ENCODE measurements at places on chromosomes 2 and 18.

GRCh38 chr2:129885735-129886134 lies 93.7 kb upstream of the RAB6C start:
- DNase-seq = no peak

GRCh38 chr2:146024212-146024743 lies 1504.4 kb upstream of the ZEB2 start:
- DNase-seq = no peak

- no peak for DNase-seq
Measured at GRCh38 chr2:98559581-98559980, 48.7 kb downstream of the COA5 start.

DNA sequence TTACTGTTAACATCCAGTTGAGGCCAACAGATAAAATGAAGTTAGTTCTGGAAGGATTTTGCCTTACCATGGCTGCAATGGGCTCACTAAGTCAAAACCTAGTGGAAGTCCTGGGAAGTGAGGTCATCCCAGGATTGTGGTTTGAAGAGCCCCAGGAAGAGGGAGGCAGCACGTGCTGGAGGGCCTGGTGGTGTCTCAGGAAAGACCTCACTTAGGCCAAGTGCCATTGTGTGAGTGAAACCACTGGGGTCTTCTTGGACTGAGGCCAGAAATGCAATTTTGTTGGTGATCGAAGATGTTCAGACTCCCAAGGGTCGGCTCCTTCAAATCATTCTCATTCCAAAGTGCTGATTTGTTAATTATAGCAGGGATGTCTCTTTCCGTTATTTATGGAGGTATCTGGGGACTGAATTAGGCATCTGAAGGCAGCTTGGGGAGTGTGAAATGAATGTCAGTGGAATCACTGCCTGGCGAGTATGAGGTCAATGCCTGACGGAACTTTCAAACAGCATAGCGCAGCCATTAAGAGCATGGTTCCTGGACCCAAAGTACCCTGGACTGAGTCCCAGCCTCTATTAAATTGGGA lies 60.0 kb downstream of the IL1R2 start:
- no peak for DNase-seq

- no peak for DNase-seq
Measured at GRCh38 chr18:13461936-13462335, 243.4 kb downstream of the LDLRAD4 start.

GRCh38 chr2:106044021-106044420 lies 150.1 kb downstream of the UXS1 start:
- DNase-seq = no peak

DNA sequence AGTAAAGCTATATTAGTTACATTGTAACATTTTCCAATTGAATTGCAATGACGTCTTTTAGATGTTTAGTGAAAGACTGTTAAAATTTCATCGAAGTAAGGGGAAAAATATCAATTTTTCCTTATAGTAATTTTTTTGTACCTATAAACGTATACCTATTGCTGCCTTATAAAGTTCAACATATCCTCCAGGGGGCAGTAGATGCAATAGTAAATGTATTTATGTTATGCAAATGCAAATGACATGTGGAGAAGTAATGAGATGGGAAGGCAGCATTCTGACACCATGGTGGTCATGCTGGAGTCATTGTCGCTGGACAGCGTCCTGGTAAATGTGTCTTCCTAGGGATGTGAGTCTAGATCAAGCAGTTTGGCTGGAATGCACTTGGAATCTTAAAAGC lies 38.7 kb downstream of the MSTN start:
- DNase-seq = peak; percentile 8

GRCh38 chr2:78411303-78411702 lies 614.2 kb upstream of the REG3G start:
- no peak for DNase-seq

DNA sequence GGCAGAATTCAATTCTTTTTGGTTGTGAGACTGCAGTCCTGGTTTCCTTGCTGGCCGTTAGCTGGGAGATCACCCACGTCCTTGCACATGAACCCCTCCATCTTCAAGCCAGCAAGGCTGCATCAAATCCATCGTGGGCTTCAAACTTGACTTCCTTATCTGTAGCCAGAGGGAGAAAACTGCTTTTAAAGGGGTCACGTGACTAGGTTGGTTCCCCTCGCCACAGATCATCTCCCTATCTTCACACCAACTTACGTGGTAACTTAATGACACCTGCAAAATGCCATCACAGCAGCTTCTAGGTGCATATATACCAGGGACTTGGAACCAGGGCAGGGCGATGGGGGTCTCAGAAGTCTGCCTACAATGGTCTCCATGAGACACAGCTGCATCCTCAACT lies 169.5 kb downstream of the MTCL1 start:
- DNase-seq = no peak

GRCh38 chr2:113846429-113846828 lies 43.5 kb upstream of the ACTR3 start:
- no peak for DNase-seq

DNA sequence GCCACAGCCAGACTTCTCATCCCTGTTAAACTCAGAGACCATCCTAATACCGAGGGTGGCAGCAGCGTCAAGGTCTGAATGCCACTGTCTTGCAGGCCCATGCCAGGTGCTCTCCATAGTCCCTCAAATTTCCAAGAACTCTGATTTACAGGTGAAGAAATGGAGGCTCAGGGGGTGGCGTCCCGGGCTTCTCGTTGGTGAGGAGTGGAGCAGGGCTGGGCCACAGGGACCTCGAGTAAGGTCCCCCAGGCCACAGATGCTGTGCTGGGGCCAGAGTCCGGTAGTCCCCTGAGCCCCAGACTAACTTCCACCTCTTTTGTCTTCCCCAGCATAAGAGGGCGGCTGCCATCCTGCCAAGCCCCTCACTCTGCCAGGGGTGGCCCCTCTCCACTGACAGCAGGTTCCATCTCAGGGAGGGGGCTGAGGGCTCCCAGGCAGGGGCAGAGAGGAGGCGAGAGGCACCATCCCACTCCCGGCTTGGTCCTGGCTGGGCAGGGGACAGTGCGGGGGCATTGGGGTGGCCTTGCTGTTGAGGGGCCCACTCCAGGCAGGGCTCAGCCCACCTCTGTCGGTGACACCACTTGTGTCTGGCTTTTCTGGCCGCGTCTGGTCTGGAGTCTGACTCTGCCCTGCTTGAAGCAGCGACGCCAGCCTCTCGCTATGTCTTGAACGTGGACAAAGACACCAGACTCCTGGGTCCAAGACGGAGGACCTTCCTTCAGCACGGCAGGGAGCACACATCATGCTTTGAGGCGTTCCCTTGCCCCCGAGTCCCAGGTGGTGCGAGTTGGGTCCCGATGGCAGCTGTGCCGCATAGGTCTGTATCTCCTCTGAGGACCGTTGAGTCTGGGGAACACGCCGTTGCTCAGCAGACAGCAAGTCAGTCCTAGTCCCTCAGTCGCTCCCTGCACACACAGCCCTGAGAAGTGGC lies 15.9 kb upstream of the KLHL30 start:
- DNase-seq = no peak

GRCh38 chr2:8416849-8417832 lies 264.7 kb upstream of the ID2 start:
- DNase-seq = no peak

GRCh38 chr18:446941-447560 lies 53.5 kb downstream of the COLEC12 start:
- DNase-seq = no peak

- DNase-seq = no peak
Measured at GRCh38 chr2:149741646-149742045, 154.1 kb upstream of the MMADHC start.

- DNase-seq = no peak
Measured at GRCh38 chr2:10720947-10721395, 459 bp upstream of the ATP6V1C2 start.

- DNase-seq = no peak
Measured at GRCh38 chr2:223528036-223528435, 74.1 kb downstream of the SCG2 start.

GRCh38 chr18:67511840-67512239 lies 4.7 kb downstream of the DSEL start:
- DNase-seq = no peak

DNA sequence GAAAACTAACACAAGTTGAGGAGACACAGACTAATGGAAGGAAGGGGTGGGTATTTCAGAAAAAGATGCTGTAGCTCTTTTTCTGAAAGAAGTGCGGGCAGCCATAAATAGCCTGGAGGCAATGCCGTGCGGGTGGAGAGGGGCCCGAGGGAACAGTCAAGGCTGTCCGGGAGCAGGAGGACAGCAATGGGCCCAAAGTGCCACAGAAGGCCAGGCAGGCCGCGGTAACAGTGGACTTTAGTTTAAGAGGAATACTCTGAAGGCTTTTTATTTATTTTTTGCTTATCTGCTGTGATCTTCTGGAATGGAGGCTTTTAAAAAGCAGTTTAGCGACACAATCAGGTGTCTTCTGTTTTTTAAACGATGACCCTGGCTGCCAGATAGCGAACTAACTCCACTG lies 2.8 kb downstream of the ITGB1BP1 start:
- DNase-seq = no peak

GRCh38 chr2:238380785-238381184 lies 45.9 kb upstream of the ASB1 start:
- DNase-seq = no peak

DNA sequence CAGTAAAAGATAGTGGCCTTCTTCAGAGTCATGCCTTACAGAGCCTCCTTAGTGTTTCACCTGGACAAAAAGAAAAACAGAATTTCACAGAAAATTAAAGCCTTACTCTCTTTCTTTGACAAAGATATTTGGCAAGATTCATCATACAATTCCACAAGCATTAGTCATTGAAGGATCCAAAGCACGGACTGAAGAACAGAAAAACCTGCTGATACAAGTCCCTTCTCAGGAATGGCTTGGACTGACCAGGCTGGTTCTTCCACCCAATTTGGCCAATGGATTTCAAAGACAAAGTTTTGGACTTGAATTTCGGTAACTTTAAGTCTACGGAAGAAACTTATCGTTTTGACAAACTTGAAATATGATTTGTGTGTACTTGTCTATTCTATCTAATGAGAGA lies 39.1 kb upstream of the GALNT3 start:
- no peak for DNase-seq

DNA sequence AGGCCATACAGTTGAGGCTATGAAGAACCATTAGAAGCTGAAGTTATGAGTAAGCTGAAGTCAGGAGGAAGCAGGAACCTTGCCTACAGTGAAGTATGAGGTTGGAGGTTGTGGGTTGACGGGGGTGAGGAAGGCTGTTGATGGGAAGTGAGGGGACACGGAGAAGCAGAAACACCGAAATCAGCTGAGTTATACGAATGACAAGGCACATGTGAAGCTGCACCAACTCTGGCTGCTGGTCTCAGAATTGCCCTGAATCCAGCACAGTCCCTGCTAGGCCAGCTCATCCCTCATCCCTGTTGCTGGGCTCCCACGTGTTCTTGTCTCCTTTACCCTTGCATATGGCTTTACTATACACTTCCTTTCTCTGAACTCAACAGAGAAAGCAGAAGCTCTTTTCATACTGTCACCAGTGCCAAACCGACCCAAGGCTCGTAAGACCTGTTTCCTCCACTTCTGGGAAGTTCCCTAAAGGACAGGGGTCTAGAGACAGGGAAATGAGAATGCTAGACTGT lies 9.2 kb upstream of the TMEM247 start:
- no peak for DNase-seq

DNA sequence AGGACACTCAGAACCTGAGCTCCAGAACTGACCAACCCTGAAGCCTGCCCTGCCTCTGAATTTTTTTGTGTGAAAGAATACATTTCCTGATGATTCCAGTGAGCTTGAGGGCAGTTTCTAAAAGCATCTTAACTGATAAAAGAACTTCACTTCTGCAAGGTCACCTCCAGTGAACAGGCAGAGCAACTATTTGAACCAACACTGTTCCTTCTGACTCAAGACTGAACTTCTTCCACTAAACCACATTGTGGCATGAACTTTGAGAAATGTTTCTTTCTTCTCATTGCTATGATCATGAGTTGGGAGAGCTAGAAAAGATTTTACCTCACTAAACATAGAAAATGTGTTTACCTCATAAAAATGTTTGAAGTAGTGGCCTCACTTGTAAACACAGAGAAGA lies 83.8 kb upstream of the SERTAD2 start:
- DNase-seq = no peak
